ENCODE measurements at places on chromosomes 6 and 20. TPM values are rescaled to one million over a fixed set of nuclear protein-coding genes. Genes with fewer than 3 reads are reported as not detected.

DNA sequence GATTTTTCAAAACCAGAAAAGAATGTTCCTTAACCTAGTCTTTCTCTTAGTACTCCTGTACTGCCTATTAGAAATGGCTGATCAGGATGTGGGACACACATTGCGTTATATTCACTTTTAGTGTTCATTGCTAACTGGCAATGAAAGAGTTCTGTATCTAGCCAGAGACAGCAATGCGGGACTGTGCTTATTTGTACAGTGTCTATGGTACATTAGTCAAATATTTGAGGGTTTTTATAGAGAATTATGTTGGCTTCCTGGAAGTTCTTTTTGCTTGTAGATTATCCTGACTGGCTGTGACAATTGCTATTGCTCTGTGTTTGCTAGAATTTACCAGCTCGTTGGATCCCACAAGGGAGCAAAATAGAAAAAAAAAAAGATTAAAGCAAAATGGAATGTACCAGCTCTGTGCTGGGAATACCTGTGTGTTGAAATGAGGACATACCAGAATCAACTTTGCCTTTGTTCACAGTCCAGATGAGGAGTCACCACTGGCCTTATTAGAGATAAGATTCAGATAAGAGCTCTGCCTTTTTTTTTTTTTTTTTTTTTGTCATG lies 22.4 kb upstream of the IFNGR1 start:
- no peak for DNase-seq

DNA sequence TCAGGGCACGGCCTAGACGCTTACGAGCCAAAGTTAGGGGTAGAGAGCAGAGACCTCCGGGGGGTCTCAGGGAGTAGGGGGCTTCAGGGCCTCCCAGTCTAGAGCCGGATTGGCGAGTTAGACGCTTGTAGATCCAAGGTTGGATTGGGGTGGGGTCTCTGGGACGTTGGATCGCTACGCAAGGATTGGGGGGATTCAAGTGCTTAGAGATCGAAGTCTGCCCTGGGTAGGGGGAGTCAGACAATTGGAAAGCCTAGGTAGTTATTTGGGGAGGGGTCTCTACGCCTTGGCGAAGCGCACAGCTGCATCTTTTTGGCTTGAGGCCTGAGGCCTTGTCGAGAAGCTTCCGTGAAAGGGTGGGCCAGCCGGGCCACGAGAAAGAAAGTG lies 469 bp downstream of the STX16 start:
- DNase-seq = no peak

DNA sequence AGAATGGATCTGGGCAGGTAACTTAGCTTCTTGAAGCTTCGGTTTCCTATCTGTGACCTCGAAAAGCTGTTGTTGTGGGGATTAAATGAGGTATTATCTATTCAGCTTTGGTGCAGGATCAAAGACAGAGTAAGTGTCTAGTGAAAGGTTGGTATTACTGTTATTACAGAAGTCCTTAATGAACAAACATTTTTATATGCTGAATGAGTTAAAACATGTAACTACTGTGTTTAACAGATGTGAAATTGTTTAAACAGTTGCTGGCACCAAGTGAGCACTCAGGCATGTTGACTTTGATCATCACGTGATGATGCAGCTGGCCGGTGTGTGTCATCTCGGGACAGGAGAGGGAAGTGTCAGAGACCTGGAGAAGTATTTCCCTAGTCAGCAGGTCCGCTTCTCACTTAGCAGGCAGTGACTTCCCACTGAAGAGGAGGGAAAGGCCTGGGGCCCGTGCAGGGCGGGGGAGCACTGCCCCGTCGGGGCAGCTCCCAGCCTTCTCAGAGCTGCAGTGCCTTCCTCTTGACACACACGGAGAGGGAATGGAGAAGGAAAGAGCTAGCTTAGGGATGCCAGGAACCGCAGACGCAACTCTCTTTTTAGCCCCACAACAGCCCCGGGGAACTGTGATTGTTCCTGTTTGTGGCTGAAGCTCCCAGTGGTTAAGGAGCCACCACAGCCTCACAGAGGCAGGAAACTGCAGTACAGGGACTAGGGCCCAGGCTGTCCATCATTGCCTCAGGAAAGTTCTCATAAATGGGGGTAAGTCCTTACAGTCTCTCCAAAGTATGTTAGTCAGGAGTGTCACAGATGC lies 18.0 kb downstream of the TUBB2A start:
- DNase-seq = no peak

GRCh38 chr6:112595841-112596240 lies 248.7 kb downstream of the RFPL4B start:
- DNase-seq = no peak

HSPA1L gene
- total RNA-seq = 2.5 TPM

- DNase-seq = no peak
These were observed 106.3 kb downstream of the BCAS1 start for GRCh38 chr20:53964067-53964466.

- no peak for DNase-seq
These were observed 764 bp downstream of the BAG6 start for GRCh38 chr6:31651602-31652191.

- no peak for DNase-seq
These were observed 607.8 kb upstream of the ARID1B start for GRCh38 chr6:156169371-156169770.

GRCh38 chr6:159104931-159105330 lies 60.1 kb upstream of the TAGAP start:
- no peak for DNase-seq

TRIM31 gene
- 0.09 TPM for total RNA-seq

GRCh38 chr6:139757784-139758183 lies 383.3 kb upstream of the CITED2 start:
- no peak for DNase-seq

DNA sequence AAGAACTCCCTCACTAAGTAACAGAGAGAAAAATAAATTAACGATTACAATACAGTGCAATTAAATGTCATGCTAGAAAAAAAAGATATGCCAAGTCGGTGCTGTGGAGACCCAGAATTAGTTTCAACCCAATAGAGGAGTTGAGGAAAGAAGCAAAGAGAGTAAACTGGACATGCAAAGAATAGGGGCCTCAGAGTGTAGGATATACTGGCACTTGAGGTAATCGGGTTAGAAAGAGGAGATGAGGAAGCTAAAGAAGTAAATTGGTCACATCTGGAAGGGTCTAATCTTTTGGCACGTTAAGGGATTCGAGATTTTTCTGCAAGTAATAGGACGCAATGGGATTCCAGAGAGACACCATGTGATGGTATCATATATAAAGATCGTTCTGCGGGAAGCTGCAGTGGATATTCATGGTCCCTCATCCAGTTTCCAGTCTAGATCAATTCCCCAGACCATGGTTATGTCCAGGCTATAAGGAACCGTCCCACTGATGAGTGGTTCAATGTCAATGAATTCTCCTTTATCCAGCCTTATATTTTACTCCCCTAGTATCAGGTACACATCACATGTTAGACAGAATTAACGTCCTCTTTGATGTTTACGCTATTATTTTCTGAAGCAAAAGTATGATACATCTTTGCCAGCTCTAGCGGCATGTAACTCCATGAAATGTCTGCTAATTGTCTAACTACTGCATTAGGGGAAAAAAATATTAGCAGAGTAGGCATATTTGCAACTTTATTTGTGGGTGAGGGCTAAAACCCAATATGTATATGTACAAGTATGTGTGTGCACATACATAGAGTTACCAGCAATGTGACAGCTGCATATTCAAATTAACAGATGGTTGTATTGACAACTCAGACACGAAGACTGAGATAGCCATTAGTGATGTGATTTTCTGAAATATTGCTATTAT lies 1.1 kb upstream of the TBC1D32 start:
- DNase-seq = no peak

- DNase-seq = no peak
These were observed 23.8 kb downstream of the TFB1M start for GRCh38 chr6:155290491-155290890.

CLPSL2 gene
- total RNA-seq = not detected

- DNase-seq = no peak
These were observed 60.8 kb upstream of the DDR1 start for GRCh38 chr6:30823534-30823865.

NMBR gene
- total RNA-seq = not detected

Data from activated CD4-positive, alpha-beta T cell treated with anti-CD3 and anti-CD28 coated beads, Interleukin-2, amount 10 ng/mL, durations not matched to agents 24 days and 14 days (primary cell).